Stimulated activated CD4-positive, alpha-beta T cell treated with anti-CD3 and anti-CD28 coated beads, Interleukin-1b, Interleukin-23, amount 100 ng/mL, for 24 hours (primary cell): ENCODE measurements at places on chromosomes 12 and 14.

DNA sequence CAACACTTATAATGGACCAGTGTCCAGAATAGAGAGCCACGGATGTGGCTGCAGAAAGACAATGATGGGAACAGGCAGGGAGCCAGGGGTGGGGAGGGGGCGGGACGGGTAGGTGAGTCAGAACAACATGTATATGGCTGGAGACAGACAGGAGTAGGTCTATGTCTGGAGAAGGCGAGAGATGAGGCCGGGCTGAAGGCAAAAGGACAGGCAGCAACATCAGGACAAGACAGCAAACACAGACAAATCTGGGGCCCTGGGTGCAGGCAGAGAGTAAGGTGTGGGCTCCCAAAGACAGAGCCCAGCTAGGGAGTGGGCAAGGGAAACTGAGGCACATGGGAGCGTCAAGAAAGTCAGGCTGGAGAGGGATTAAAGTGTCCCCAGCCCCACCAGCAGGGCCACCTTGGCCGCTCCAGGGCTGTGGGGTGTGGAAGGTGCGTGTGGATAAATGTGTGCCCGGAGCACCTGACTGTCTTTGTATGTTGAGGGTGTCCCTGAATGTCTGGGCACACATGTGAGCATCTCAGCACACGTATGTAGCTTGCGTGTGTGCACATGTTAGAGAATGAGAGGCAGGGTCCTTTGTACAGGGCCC is 44.1 kb downstream of the FAM222A start:
- no peak for DNase-seq

DNA sequence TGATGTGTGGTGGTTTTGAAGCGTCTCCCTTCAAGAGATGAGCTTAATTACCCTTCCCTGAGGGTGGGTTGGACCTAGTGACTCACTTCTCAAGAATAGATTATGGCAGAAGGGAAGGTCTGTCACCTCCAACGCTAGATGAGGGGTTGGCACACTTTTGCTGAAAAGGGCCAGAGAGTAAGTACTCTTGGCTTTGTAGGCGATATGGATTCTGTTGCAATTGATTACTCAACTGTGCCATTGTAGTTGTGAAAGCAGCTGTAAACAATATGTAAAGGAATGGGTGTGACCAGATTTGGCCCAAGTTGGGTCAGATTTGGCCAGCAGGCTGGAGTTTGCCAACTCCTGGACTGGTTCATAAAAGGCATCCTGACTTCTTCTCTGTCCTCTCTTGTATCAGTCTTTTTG is 53.3 kb downstream of the SMIM41 start:
- DNase-seq, result no peak

DNA sequence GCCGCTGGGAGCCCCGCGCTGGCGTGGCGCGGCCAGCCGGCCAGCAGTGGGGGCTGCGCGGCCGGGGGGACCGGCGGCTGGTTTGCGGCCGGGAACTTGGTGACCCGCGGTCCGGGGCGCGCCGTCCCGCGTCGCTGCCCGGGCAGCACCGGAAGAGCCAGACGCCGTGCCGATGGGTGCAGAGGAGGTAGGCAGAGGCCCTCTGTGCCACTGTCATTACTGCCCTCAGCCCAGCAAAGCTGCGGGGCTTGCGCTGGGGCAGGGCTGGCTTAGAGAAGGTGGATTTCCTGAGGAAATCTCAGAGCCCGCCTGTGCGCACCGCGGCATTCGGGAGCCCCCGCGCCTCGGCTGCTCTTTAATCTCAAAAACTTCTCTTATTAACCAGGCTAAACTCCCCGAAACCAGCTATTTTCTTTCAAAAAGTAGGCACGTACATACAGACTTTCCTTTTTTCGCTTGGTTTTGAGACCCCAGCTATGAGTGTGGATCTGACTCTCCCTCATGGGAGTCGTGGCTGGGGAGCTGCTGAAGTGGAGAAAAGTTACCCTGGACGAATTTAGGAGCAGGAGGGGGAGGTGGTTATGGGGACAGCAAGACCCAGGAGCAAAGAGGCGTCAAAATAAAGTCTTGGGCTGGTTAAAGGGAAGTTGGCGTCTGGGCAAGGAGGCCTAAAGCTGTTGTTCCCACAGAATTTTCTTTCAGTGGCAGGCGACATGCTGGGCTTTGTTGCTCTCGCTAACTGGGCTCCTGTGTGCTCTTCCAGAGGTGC is 802 bp downstream of the SUSD6 start:
- no peak for DNase-seq

GRCh38 chr14:46717211-46717610 is 65.6 kb upstream of the RPL10L start:
- no peak for DNase-seq

GRCh38 chr12:48750215-48750614 is 33.7 kb upstream of the CCNT1 start:
- DNase-seq, result no peak

GRCh38 chr12:76883151-76883550 is 4.3 kb upstream of the CSRP2 start:
- no peak for DNase-seq

DNA sequence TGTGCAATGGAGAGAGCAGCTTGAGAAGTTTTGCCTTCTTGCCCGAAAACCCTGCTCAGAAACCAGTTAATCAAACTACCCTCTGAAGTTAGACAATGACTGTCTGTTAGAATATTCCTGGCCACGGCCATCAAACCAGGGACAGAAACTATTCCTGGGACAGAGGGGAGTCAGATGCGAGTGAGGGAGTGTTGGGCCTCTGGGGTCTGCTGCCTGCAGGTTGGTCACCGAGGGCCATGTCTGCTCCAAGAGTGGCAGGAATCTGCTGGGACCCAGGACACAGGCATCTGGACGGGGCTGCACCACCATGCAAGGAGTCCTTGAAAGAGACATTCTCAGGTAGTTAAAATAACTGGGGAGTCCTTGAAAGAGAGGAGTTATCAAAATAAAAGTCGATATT is 16.9 kb upstream of the EIF2B2 start:
- no peak for DNase-seq

- no peak for DNase-seq
These were observed 13.8 kb downstream of the NOS1 start for GRCh38 chr12:117347588-117347987.

GRCh38 chr14:59507752-59508103 is 23.4 kb downstream of the JKAMP start:
- no peak for DNase-seq
